Fibroblast of skin of left quadriceps (primary cell): ENCODE measurements at places on chromosomes 5 and 9.

DNA sequence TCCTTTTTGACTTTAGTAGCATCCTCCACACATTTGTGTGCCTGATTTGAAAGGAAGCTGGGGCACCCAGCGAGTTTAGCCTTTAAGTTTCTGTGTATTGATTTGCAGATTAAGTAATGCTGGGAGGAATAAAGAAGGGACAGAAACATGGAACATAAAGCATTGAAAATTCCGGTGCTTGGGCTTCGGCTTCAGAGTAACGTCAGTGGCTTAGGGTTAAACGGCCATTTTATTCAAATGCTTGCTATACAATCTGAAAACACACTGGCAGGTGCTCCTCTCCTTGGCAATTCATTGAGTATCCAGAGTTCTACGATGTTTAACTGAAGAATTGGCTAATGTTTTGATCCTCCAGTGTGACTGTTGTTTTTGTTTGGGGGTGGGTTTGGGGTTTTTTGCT lies 58.0 kb upstream of the FSD1L start:
- no peak for DNase-seq

DNA sequence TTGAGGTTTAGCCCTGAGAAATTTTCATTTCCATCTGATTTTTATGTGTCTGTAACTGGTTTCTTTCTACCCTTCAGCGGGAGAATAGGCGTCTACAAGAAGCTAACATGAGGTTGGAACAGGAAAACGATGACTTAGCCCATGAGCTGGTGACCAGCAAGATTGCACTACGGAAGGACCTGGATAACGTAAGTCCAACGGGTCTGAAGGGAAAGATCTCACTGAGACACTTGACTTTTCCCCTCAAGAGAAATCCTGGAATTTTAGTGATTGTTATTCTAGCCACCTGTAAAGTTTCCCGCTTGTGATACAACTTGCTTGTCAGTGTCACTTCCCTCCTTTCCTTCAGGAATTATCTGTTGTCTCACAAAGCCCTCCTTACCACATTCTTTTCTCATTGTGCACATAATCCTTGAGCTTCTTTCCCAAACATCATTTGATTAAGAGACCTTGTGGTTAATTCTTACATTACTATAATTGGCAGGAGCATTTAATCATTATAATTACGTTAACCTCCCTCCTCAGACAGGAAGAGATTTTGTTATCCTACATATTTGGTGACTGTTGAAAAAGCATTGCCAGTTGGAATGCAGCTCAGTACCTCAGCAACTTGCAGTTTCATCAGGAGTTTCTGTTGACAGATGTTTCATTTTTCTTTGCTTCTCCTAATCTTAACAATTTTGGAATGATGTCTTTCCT lies 56.9 kb downstream of the GPR21 start:
- DNase-seq: peak; percentile 55

DNA sequence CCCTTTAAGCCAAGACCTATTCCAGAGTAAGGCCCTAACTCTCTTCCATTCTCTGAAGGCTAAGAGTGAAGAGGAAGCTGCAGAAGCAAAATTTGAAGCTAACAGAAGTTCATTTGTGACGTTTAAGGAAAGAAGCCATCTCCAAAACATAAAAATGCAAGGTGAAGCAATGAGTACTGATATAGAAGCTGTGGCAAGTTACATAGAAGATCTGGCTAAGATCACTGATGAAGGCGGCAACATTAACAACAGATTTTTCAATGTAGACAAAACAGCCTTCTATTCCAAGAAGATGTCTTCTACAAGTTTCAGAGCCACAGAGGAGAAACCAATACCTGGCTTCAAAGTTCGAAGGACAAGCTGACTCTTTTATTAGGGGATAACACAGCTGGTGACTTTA lies 1143.4 kb downstream of the CDH12 start:
- no peak for DNase-seq

DNA sequence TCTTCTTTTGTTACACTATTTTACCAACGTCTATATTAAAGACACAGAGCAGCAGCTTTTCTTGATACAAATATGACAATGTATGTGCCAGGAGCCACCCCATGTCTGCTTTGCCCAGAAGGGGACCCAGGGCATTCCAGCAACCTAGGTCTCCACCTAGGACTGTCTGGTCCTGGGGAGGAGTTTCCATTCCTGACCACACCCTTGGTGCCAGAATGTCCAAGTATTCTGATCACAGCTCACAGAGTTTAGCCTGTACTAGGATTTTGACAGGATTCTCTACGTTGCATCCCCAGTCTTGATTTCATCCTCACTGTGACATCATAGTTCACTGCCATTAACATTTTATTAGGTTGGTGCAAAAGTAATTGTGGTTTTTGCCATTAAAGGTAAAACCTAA lies 224.7 kb downstream of the SREK1 start:
- DNase-seq: no peak

- no peak for DNase-seq
These were observed 41.9 kb upstream of the SPATA31C2 start for GRCh38 chr9:88180081-88180765.

- no peak for DNase-seq
These were observed 10.6 kb upstream of the SLC25A48 start for GRCh38 chr5:135823881-135824280.

DNA sequence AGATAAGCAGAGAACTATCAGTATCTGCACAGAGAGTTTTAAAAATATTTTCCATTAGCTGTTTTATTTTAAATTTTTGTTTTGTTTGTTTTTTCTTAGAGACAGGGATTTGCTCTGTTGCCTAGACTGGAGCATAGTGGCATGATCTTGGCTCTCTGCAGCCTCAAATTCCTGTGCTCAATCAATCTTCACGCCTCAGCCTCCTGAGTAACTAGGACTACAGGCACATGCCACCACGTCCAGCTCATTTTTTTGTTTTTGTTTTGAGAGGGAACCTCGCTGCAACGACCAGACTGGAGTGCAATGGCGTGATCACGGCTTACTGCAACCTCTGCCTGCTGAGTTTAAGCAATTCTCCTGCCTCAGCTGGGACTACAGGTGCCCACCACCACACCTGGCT lies 138.2 kb upstream of the LPAR1 start:
- no peak for DNase-seq

- peak; percentile 18 for DNase-seq
These were observed 7.8 kb upstream of the DNAJC18 start for GRCh38 chr5:139446956-139447779.

DNA sequence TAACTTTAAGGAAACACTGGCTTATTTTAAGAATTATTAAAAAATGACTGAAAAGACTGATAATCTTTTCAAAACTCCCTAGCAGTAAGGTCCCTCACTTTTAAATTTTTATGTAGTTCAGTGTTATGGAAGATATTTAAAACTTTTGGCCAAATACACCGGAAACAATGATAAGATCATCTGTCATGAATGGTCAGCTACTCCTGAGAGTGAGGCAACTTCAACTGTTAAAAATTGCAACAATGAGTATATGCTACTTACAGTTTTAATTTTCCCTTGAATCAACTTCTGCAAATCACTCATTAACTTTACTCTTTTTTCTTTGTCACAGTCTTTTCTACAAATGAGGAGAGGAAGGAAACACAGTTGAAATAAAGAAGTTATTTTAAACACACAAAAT lies 10.8 kb downstream of the PUM3 start:
- no peak for DNase-seq

- no peak for DNase-seq
These were observed 220.0 kb downstream of the CDH18 start for GRCh38 chr5:19767987-19768386.

DNA sequence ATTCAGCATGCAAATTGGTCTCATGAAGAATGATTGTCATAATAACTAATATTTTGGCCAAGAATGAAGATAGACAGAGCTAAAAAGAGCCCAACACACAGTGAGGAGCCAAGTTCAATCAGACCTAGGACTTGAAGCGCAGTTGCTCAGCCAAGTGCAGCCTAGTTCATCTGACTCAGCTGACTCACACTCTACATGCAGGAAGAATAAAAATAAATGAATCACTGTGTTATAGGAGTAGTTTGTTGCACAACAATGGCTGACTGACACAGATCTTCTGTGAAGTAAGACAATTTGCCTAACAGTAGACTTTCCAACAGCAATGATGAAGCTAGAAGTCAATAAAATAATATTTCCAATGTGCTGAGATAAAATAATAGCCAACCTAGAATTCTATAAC lies 261.5 kb downstream of the CEMIP2 start:
- DNase-seq: peak; percentile 30

DNA sequence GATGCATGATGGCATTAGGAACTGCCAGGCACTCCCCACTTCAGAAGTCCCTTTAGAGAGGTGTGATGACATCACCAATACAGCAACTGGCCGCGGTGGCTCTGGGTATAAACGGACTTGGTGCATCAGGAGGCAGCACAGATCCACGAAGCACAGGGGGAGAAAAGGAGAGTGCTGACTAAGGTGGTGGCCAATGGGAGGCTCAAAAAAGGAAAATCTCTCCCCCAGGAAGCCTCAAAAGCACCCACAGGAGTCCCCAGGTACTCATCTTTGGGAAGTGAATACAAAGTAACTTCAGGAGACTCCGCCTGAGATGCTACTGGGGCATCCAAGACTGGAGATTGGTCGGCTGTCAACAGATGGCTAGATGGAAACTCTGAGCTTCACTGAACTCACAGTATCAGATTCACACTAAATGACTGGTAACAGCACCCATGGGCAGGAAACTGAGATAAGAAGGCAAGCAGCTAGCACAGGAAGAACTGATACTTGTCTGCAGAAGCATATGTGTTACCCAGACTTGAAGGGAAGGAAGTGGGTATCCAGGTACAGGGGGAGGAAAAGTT lies 7.6 kb downstream of the TTC39B start:
- DNase-seq: no peak
